ENCODE measurements at places on chromosomes 3 and 15. TPM values are rescaled to one million over a fixed set of nuclear protein-coding genes. Genes with fewer than 3 reads are reported as not detected.
A peak's percentile ranks its signal among the peaks of the same experiment; 100 is the strongest.

GRCh38 chr3:89306540-89306939, 199.1 kb downstream of the EPHA3 start:
- DNase-seq = no peak

DNA sequence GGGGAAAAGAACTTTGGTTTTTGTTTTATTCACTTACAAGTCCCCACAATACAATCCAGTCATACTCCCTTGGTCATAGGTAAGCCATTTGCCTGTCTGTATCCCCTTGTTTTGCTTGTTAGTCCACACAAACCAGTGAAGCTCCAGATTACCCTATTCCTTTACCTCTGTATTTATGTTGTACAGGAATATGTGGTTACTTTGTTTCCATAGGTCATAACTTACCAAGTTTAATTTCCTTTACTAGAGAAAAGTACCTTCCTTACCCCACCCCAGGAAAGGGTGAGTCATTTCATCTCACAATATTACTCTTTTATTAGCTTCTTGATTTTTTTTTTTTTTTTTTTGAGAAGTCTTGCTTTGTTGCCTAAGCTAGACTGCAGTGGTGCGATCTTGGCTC, 113.4 kb upstream of the LRRFIP2 start:
- DNase-seq = no peak

DNA sequence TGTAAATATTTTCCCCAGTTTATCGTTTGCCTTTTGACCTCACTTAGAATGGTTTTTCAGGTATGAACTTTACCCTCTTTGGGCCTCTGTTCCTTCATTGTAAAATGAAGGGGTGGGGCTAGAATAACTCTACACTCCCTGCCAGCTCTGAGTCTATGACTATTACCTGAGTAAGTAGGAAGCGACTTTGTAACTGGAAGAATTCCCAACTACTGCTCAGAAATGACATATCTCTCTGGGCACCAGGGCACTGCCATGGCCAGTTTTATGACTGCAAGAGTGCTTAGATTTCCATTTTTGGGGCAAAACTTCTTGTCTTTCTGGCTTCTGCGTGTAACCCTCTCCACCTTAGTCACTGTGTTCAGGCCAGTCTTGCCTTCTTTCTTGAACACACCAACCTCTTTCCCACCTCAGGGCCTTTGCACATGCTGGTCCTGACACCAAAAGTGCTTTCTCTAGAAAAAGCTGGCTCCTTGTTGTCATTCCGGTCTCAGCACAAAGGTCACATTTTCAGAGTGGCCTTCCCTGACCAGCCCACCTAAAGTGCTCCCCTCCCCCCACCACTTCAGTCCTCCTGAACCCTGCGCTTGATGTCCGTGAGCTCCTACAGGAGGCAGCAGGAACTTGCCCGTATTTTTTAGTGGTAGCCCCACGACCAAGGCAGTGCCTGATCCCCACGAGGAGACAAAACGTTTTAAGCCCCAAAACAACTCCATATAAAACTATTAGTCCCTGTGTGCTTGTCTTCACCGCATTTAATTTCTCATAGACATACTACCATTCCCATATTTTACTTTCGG, 25.6 kb downstream of the CDCP1 start:
- no peak for DNase-seq

DNA sequence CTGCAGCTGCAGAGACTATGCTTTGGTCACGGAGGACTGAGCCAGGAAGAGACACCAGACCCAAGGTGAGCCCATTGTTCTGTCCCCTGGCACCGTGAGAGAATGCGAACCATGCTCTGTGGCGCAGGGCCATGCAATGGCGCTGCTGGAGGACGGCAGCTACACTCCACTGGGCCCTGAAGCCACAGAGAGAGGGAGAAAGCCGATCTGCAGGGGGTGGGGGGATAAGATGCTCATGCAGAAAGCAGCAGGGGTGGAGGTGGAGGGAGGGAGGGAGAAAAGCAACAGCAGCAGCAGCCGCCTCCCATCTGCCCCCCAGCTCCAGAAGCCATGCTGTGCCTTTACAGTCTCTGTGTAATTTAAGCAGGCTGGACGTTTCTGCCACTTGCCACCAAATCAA, 5.3 kb downstream of the BDH1 start:
- DNase-seq = no peak

GRCh38 chr3:148697306-148698189, at the start of gene AGTR1:
TSS of gene AGTR1 (plus strand) at chr3:148697903. CDS start at chr3:148741036, 43,133 bp downstream.
- DNase-seq = peak; percentile 54

DNA sequence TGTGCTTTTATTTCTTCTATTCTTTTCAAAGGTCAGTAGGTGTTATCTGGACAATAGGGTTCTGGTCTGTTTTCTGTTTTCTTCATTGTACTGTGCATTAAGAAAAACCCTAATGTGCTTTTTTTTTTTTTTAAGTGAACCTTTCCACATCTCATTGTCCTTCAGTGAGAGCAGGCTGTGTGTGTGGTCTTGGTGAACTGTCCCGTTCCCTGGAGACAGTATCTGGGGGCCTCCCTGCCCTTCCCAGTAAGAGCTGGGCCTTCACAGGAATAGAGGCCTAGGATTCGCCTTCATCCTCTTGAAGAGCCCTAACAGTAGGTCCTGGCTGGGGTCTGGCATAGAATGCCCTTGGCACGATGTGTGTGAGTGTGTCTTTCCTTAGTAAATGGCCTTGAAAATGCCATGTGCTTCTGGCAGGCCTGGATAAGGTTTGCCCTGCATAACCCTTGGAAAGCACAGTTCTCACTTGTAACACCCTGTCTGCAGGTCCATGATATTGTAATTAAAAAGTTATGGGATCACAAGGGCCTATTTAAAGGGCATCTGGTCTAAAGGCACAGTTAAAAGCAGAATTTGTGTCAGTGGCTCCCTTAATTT, 81.2 kb downstream of the IGF1R start:
- peak; percentile 78 for DNase-seq

DNA sequence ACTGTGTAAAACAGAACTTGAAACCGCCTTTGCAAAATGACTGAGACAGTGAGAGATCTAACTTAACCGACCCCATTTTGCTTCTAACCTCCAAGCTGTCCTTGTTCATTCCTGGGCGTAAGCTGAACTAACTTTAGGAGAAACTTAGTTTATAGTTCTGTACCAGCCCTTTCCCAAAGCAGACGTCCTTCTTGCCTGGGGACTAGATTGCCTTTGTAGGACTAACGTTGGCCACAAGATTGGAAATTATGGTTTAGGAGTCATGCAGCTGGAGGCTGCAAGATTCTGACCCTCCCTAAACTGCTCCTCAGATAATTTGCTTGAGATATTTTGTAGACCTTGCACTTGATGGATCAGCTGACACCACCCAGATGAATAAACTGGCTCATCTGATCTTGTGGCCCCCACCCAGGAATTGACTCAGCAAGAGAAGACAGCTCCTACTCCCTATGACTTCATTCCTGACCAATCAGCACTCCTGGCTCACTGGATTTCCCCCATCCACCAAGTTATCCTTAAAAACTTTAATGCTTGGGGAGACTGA, 219.9 kb upstream of the PROK2 start:
- no peak for DNase-seq

DNA sequence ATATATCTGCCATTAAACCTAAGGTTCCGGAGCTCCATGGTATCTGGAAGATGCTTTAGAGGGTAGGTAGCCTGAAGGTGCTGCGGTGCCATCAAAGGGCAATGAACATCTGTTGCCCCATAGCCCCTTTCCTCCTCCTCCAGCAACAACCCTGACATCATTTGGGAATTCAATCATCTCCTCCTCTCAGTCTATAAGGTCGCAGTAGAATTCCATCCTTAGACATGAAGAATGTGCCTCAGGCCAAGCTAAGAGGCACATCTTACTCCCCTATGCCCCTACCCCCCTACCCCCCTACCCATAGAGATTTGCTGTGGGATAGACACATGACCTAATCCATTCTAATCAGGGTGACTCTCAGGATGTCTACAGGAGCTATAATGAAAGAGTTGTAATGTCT, 1099.7 kb upstream of the CFAP20DC start:
- no peak for DNase-seq

- DNase-seq = no peak
Observed at GRCh38 chr3:186038360-186038759, 70.5 kb downstream of the ETV5 start.

- no peak for DNase-seq
Observed at GRCh38 chr3:77053795-77054194, 13.9 kb downstream of the ROBO2 start.

DNA sequence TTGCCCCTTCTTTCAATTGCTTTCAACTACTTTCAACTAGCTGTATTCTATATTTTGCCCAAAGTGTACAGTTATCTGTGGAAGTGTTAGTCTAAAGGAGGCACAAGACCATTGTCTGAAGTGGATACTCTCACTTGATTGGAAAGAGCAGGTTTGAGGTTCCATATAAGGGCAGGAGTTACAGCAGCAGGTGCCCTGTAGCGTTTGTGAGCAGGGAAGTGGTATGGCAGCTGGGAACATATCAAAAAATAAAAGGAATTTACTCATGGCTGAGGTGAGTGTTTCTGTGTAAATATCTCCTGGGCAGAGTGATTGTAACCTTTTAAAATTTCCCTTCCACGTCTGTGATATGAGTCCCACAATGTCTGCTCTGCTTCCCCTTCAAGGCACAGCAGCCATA, 38.5 kb upstream of the DNAJC13 start:
- DNase-seq = no peak

DNA sequence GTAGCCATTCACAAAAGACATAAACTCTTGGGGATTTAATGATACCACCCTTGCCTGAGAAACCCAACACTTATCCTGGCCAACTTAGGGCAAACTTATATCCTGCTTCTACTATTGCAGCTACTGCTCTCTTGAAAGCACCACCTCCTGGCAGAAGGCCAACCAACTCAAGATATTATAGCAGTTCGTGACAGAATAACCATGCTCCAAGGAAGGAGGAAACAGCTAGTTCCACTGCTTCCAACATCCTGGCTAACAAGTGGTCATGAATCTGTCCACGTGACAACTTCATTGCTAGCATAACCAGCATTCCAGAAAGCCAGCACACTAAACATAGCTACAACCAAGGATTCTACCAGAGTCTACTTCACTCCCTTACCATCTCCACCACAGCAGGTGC, 1037.5 kb downstream of the TBL1XR1 start:
- no peak for DNase-seq

DNA sequence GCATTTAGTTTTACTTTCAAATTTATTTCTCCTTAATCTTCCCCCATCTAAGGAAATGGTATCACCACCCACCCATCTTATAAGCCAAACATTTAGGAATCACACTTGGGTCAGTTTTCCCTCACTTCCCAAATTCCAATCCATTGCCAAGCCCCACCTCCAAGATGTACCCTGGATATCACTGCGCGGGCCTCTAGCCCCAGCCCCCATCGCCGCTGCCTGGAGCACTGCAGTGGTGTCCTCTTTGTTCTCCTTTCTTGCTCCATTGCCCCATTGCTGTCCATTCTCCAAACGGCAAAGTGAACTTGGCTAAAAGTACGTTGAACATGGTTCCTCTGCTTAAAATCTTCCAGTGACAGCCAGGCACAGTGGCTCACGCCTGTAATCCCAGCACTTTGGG, 267.8 kb downstream of the SHOX2 start:
- DNase-seq = no peak

- no peak for DNase-seq
Observed at GRCh38 chr3:167863811-167864551, 128.5 kb downstream of the SERPINI1 start.

DNA sequence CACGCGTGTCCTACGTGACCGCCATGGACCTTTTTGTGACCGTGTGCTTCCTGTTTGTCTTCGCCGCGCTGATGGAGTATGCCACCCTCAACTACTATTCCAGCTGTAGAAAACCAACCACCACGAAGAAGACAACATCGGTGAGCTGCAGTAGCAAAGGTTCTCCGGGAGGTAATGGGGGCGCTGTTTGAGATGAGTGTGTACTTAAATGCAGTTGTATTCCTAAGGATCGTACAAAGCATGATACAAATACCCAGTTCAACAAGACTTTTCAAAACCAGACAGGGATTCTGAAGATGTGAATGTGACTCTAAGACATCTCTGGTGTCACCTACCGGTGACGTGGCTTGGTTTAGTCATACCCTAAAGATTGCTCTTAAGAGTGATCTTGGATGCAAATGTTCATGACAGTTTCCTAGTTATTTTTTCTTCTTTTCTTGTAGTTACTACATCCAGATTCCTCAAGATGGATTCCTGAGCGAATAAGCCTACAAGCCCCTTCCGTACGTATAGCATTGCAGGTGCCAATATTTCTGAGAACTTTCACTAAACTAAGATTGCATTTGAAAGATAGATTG, 556.6 kb downstream of the GABRG3 start:
- no peak for DNase-seq

GRCh38 chr15:48433226-48433886, 102.1 kb downstream of the DUT start:
- DNase-seq = no peak

DNA sequence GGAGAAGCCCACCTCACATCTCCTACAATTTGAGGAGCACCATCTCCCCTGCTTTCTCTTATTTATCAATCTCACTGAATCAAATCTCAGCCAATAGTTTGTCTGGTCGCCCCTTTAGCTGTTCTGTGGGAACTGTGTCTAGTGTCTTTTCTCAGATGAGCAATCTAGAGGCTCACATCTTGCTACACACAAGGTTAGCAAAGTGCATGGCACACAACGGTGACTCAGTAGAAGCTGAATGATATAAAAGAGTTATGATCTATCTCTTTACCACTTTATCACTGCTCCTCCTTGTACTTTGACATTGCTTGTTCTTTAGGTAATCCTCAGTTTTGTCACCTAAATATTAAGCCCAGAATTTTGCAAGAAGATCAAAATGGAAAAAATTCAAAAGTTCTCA, 16.8 kb upstream of the COLQ start:
- DNase-seq = no peak

The PPM1L gene
- 89.6 TPM for total RNA-seq

The ATP8B4 gene
- 9.7 TPM for total RNA-seq

The PLA2G4D gene
- not detected for total RNA-seq

The TAGLN3 gene
- not detected for total RNA-seq

The TUSC7 gene
- not detected for total RNA-seq

The COL6A6 gene
- 0.26 TPM for total RNA-seq

The SERP1 gene
- total RNA-seq = 45.7 TPM

The TMCO5A gene
- total RNA-seq = not detected

The ITGB5 gene
- 105 TPM for total RNA-seq

The KCNAB1 gene
- total RNA-seq = 2.6 TPM

The CD200R1 gene
- 0.28 TPM for total RNA-seq

The MGA gene
- 40.2 TPM for total RNA-seq

Data from heart left ventricle (tissue), 16 donors.